ENCODE measurements at places on chromosomes 6 and 20.
A peak's percentile ranks its signal among the peaks of the same experiment; 100 is the strongest.

DNA sequence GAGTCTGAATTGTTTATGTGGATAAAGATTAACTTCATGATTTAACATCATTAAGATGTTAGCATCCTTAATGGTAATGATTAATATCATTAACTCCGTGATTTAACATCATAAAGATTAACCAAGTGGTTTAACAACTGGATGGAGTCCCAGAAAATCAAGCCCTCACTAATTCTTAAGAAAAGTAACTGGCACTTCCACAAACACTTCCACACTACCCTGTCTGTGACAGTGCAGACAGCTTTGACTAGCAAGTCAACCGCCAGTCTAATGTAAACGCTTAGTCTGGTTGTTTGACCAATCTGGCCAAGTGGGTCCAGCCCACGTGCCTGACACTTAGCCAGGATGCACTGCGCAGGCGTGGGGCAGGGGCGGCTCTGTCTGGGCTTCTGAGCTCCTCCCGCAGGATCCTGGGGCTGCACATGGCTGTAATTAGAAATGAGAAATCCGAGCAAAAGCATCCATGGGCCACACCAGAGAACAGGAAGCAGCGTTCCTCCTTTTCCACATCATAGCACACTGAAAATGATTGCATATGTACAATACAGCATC, 424.2 kb downstream of the FOXA2 start:
- DNase-seq: no peak

DNA sequence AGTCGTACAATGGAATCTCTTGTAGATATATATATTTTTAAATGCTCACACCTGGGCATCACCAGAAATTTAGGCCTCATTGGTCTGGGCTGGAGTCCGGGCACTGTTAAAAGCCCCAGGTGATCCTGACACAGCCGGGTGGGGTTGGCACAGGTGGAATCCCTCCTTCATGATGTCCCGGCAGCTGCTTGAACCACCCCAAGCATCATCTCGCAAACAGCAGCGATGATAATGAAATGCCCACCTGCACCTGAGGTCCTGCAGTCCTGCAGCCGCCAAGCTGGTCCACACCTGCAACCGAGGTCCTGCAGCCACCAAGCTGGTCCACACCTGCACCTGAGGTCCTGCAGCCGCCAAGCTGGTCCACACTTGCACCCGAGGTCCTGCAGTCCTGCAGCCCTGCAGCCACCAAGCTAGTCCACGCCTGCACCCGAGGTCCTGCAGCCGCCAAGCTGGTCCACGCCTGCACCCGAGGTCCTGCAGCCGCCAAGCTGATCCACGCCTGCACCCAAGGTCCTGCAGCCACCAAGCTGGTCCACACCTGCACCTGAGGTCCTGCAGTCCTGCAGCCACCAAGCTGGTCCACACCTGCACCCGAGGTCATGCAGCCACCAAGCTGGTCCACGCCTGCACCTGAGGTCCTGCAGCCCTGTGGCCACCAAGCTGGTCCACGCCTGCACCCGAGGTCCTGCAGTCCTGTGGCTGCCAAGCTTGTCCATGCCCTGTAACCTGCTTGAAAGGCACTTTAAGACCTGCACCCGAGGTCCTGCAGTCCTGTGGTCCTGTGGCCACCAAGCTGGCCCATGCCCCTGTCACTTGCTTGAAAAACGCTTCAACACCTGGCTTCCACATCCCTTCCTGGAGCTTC, 261.2 kb downstream of the DLL1 start:
- no peak for DNase-seq

- DNase-seq: no peak
These were observed 34.7 kb upstream of the TBXT start for GRCh38 chr6:166202321-166202733.

GRCh38 chr6:161033667-161034066, 42.1 kb downstream of the MAP3K4 start:
- DNase-seq: peak; percentile 1

- no peak for DNase-seq
These were observed 102.3 kb downstream of the UBE3D start for GRCh38 chr6:82963191-82963925.

- DNase-seq: no peak
These were observed 38.9 kb upstream of the CD2AP start for GRCh38 chr6:47438481-47439347.

DNA sequence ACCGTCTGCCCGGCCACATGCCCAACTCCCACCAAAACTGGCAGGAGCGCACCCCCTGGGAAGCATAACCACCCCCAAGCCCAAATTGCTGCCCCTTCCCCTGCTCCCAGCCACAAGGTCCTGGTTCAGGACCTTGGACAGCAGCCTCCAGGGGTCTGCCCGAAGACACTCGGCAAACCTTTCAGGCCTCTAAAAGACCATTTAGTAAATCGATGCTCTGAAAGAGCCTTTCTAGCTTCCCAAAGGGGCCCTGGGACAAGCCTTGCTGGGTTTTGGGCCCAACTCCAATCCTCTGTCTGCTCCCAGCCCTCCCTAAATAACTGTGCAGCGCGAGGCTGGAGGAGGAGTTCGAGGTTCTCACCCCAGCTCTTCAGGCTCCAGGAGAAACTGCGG, 30.5 kb downstream of the GRM4 start:
- DNase-seq: no peak

DNA sequence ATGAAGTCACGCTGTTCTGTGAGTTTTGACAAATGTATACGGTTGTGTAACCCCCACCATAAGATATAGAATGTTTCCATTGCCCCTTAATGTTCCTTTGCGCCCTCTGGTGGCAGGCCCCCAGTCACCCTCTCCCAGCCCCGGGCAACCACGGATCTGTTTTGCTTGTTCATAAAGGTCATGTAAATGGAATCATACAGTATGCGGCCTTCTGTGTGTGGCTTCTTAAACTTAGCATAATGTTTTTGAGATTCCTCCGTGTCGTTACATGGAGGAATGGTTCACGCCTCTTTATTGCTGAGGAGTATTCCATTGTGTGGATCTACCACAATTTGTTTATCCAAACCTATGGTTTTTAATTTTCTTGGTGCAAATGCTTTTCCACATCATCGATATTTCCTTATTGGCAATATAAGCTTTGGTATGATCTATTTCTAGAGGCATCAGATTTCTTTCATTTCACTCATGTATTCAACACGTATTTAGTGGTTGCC, 28.4 kb downstream of the LYRM2 start:
- peak; percentile 4 for DNase-seq

- DNase-seq: no peak
These were observed 123.0 kb downstream of the PLCB1 start for GRCh38 chr20:8254911-8255582.

- DNase-seq: no peak
These were observed 16.6 kb downstream of the CPNE5 start for GRCh38 chr6:36822506-36823269.

- DNase-seq: no peak
These were observed 192.5 kb downstream of the OTOR start for GRCh38 chr20:16940701-16941100.

- DNase-seq: no peak
These were observed 55.0 kb upstream of the PLCB1 start for GRCh38 chr20:8077137-8077466.

DNA sequence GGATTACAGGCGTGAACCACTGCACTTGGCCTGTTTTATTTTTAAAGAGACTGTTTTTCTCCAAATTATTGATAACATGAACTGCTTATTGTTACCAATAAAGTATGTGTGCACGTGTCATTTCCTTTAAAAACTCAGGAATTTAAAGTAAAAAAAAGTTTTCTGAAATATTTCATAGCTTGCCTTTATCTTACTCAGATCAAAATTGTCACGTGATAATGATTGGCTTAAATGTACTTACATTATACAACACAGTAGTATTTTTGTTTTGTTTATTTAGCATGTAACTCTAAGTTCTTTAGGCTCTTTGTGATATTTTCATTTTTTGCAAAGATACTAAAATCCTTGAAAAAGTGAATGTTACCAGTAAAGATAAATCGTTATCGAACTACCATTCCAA, 174.1 kb downstream of the ZFAND3 start:
- no peak for DNase-seq

DNA sequence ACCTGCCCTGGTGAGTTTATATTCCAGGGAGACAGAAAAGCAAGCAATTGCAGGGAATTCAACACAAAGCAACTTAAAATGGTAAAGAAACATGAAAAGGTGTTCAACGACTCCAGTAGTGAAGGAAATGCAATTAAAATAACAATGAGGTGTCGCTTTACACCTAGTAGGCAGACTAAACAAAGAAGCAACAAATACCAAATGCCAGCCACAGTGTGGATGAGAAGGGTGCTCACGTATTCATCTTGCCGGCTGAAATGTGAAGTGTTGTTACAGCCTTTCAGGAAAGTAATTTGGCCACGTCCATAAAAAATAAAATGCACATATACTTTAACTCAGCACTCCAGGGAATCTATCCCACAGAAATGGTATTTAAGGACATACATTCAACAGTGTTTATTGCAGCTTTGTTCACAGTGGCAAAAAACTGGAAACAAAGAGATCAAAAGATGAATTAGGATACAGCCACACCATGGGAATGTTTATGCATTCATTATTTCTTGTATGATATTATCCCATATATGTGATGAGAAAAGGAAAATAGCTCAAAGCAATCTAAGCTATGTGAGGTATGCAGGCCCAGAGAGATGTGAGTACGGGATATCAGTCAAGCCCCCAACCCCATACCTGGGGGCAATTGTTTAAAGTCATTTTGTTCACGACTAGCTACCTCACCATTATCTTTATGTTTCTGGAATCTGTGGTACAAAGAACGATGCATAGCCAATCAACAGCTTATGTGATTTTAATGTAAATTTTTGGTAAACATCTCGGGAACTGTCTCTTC, 266.0 kb upstream of the SOX4 start:
- no peak for DNase-seq

- DNase-seq: no peak
These were observed 10.2 kb upstream of the MAP3K7 start for GRCh38 chr6:90596967-90597539.

- DNase-seq: no peak
These were observed 118.2 kb downstream of the BACH2 start for GRCh38 chr6:90178384-90178855.

DNA sequence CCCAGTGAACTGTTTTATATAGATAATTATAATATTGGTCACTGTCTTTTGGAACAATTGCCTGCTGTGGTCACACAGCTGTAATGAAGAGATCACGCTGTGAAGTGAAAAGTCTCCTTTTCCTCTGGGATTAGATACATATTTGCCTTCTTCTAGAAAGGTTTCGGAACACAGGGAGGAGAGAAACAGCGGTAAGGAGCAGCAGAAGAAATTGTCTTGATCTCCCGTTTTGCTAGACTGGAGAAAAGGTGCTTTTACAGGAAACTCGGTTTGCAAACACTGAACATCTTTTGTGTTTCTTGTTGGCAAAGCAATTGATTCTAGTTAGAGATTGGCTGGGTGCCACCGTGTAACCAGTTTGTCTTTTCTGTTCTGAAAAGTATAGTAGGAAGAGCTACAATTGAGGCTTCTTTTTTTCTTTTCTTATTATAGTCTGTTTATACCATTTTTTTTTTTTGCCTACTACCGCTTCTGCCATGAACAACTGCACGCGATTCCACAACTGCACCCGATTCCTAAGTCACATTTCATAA, 404.1 kb upstream of the ID4 start:
- DNase-seq: no peak

- DNase-seq: no peak
These were observed 29.9 kb upstream of the TRIM27 start for GRCh38 chr6:28953585-28954258.

DNA sequence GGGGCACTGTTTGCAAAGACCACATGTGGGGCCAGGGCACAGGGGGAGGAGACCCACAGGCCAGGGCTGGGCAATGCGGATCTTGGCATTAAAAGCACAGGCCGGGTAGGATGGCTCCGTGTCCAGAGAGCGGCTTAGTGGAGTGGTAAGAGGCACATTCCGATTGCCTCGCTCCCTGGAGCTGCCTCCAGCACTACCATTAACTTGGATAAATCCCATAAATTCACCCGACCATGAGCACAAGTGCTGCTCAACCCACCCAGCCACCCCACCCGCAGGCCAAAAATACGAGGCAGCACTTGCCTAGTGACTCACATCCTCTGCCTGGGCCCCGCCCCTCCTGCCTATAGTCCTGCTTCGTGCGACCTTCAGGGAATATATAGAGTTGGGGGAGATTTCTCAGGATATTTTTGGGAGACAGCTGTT, 67.5 kb upstream of the QKI start:
- no peak for DNase-seq

GRCh38 chr6:37125774-37126492, 44.0 kb upstream of the PIM1 start:
- no peak for DNase-seq

- DNase-seq: no peak
These were observed 97.5 kb downstream of the CDH26 start for GRCh38 chr20:60055740-60056139.

DNA sequence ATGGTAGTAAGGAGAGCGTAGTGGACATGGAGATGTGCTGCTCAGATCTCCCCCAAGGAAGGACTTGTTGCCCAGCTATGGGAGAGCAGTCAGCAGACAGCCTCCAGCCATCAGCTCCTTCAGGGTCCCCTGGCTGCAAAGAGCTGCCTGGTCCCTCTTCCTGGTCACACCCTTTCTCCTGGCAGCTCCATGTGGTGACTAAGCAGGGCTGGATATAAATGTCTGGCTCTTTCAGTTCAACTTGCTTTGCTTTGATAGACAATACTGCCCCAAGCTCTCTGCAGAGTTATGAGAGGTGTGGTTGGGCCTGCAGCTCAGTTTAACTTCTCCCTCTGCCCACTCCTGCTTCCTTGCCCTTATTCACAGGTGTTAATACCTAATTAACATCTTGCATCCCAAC, 64.1 kb upstream of the DDR1 start:
- no peak for DNase-seq

DNA sequence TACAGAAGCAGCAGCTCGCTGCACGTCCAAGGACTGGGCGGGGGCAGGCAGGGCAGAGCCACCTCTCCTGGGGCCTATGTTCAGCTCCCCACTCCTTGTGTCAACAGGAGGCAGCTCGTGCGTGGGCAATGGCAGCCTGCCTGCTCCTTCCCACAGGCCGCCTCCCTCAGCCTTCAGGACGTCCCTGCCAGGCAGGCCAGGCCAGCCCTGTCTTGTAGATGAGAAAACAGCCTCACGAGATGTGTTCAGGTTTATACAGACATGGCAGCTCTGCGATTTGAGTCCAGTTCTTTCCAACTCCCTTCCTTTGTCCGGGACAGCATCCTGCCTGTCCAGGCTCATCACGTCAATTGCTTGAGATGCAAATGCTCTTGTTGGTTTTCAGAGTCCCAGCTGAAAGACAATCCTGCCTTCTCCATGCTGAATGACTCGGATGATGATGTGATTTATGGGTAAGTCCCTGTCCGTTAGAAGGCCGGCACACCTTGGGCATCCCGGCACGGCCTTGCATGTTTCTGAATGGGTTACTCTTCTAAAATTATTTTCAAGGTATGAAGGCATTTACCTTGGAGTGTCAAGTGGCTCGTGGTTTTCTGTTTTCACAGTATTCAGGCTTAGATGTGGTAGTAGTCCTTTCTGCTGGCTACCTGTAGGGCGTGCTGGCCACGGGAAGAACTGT, 13.5 kb downstream of the DYNLT1 start:
- no peak for DNase-seq

GRCh38 chr6:158993639-158994038, 6.4 kb downstream of the RSPH3 start:
- no peak for DNase-seq

GRCh38 chr6:3545156-3545555, 88.3 kb upstream of the SLC22A23 start:
- DNase-seq: no peak

- DNase-seq: peak; percentile 60
These were observed 575 bp upstream of the CNR1 start for GRCh38 chr6:88166493-88167351.

Measured in NCI-H526 treated with DMSO at 0.1 percent for 48 hours (cell line).